HFF-Myc (cell line): ENCODE measurements at places on chromosomes 4 and X.

GRCh38 chr4:60652933-60653332 is 547.2 kb upstream of the ADGRL3 start:
- no peak for DNase-seq

DNA sequence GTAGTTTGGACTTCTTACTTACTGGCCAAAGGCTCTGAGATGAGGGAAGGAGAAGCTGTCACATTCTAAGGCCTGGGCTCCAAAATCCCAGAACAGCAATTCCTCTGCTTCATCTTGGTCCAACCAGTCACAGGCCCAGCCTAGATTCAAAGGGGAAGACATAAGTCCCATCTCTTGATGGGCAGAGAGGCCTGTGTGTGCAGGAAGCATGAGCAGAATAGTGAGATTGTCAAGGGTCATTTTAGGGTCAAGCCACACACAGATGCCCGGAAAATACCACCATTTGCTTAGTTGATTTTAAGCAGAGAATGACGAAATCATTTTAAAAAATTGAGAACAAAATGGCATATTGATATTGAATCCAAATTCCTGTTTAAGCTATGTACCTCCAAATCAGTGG is 580.9 kb upstream of the ZFP42 start:
- DNase-seq: no peak

GRCh38 chr4:124123181-124123580 is 589.4 kb downstream of the ANKRD50 start:
- DNase-seq: no peak

DNA sequence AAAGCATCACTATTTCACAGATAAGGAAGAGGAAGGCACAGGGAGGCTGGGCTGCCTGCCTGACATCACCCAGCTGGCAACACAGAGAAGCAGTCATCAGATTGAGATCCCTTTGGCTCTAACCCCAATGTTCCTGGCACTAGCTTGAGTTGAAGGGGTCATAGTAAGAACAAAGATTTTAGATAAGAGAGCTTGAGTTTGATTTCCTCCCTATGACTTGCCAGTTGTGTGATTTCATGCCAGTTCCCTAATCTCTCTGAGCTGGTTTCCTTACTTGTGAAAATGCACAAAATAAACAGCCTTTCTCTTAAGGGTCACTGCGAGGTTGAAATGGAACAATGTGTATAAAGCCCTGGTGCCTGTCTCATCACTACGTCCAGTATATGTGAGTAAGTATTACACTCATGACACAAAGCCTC is 475.4 kb upstream of the HS3ST1 start:
- DNase-seq: no peak

DNA sequence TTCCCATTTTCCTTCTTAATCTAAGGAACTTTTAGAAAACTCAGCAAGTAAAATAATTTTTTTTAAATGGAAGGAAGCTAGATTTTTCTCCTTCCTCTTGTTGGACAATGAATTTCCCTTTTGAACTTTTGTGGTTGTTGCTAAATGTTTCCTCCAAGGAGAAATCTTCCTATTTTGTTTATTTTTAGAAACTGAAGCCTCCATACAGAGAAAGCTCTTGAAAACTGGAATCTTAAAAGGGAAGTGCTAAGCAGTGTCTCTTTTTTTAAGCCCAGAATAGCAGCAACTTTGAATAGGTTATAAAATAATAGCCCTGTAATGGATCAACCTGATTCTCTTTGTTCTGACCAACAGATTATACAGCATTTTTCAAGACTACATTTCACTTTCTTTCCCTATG is 15.1 kb upstream of the DCLK2 start:
- no peak for DNase-seq

GRCh38 chr4:153649572-153649991 is 34.5 kb upstream of the TLR2 start:
- no peak for DNase-seq

DNA sequence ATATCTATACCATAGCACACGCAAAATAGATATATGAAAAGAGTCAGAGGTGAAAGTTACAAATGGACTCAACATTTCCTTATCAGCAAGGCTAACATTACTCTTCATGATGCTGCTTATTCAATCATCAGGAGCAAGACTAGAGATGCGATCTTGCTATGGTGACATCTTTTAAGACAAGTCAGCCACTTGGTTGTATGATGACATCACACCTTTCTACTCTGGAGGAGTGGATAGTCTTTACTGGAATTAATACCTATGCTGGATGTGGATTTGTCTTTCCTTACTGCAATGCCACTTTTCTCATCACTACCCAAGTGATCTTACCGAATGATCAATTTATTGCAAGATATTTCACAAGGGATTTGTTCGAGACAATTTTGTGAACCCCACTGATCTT is 87.0 kb upstream of the SPOCK3 start:
- no peak for DNase-seq

- DNase-seq: no peak
These were observed 12.3 kb downstream of the CLDN2 start for GRCh38 chrX:106932492-106932923.

DNA sequence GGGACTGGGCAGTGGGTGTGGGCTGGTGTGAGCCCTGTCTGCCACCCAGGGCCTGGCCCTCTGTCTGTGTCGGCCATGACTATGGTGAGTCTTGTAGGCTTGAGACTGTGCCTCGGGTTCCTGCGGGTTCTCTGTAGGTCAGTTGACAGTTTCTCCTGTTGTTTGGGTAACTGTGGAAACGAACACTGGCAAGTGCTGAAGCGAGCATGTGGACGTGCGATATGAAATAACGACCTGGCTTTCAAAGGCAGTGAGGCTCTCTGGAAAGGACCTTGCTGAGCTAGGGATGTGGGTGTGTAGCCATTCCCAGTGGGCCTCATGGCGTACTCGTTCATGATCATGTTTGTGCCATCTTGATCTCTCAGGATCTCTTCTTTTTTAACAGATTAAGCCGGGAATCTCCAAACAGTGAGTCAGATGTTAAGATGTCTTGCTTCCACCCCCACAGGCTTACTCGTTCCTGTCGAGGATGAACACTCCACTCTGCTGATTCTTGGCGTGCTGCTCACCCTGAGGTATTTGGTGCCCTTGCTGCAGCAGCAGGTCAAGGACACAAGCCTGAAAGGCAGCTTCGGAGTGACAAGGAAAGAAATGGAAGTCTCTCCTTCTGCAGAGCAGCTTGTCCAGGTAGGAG is 41.3 kb downstream of the HTT start:
- no peak for DNase-seq

DNA sequence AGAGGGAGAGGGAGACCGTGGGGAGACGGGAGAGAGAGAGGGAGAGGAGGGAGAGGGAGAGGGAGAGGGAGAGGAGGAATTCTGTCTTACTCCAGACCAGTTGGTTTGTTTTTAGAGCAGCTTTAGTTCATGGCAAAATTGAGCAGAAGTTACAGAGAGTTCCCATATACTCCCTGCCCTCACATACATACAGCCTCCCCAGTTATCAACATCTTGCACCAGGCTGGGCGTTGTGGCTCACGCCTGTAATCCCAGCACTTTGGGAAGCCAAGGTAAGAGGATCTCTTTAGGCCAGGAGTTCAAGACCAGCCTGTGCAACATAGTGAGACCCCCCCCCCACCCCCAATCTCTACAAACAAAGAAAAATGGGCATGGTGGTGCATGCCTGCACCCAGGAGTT is 79.8 kb upstream of the OGT start:
- no peak for DNase-seq

GRCh38 chrX:142977128-142977914 is 48.4 kb upstream of the SPANXN4 start:
- no peak for DNase-seq

GRCh38 chrX:65502618-65503017 is 32.0 kb downstream of the LAS1L start:
- DNase-seq: no peak

DNA sequence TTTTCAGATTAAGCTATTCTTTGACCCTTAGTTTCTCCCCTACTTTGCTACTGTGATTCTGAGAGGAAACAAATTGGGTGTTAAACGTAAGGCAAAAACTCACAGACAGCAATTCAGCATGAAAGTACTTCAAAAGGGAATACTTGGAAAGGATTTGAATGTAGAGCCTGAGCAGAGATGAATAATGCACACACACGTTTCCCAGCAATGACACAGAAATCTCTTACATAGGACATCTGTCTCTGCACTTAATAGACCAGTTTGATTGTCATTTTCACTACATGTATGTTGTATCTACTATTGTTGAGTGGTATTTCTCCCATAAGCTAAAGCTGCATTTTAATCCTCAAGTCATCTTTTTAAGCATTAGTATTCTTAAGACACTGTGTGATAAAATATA is 166.1 kb upstream of the TEX13C start:
- DNase-seq: no peak

DNA sequence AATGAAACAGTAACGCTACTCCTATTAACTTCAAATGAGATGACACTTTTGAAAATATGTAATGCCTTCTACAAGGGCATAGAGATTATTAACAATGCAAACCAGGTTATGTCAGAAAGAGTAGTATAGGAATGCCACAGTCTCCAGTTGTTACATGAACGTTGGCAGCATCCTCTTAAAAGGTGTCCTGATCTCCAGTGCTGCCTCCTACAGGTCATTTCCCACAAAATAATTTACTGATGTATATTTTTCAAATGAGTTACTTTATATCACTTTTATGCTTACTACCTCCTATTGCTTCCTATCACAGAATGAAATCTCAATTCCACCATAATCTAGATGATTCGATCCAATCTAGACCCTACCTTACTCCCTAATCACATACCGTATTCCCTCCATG is 195.2 kb upstream of the EPHA5 start:
- no peak for DNase-seq

GRCh38 chr4:127788517-127788916 is 6.4 kb downstream of the HSPA4L start:
- DNase-seq: no peak

DNA sequence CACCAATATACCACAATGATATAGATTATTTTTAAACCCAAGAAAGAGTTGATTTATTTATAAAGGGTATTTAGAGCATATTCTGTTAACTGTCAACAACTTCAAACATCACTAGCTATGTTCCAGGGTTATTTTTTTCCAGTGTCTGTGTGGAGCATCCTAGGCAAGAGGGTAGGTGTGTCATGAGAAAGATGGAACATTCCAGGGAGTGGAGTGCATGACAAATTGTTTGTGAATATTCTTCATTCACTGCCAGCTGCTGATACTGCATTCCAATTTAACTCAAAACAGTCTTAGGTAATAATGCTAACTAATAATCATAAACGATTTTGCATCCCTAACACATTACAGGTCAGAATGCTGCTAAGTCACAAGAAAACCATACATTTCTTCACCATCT is 148.7 kb upstream of the RASGEF1B start:
- DNase-seq: no peak

- no peak for DNase-seq
These were observed 8.5 kb downstream of the PCDH10 start for GRCh38 chr4:133157460-133158160.

GRCh38 chr4:130574215-130574614 is 1478.3 kb downstream of the C4orf33 start:
- no peak for DNase-seq

DNA sequence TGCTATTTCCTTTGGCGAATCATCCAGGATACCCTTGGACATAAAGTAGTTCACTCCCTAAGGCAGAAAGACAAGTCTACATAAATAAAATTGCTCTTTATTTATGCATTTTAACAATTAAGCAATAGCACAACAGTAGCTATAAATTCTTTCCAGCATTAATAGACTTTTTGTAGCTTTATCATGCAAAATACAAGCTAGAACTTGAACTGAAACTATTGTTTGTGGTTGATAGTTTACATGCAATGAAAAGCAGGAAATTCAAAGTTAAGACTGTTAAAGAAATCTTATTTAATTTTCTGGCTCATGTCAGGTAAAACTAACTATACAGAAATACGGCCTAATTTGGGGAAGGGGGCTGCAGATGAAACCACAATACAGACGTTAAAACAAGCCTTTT is 42.3 kb downstream of the FBXO8 start:
- DNase-seq: no peak

DNA sequence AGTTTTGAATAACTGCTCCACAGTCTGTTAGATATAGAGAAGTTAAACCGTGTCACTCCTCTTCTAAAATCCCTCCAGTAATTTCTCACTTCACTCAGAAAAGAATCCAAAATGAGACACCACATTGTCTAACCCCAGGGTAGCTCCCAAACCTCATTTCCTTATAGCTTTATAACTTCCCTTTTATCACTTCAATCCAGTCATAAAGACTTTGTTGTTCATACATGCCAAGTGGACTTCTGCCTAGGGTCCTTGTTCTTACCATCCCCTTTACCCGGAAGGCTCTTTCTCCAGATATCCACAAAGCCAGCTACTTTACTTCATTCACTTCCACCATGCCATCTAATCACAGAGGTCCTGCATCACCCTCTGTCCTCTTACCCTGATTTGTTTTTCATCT is 156.2 kb downstream of the GABRB1 start:
- DNase-seq: no peak

GRCh38 chr4:4568806-4569427 is 27.1 kb upstream of the STX18 start:
- no peak for DNase-seq

GRCh38 chr4:45155081-45155777 is 428.9 kb upstream of the GNPDA2 start:
- DNase-seq: no peak

DNA sequence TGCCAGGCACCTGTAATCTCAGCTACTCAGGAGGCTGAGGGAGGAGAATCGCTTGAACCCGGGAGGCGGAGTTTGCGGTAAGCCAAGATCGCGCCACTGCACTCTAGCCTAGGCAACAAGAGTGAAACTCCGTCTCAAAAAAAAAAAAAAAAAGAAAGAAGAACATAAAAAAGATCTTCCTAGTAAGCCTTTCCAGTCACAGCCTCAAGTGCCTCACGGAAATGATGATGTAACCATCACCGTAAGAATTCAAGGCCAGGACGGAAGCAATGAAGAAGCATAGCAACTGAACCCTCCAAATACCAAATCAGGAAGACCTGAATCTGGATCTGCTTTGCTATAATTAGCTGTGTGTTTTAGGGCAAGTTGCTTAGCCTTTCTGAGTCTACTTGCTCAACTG is 28.8 kb downstream of the RBM47 start:
- no peak for DNase-seq

- no peak for DNase-seq
These were observed 175.2 kb downstream of the IL13RA2 start for GRCh38 chrX:114842181-114842580.

DNA sequence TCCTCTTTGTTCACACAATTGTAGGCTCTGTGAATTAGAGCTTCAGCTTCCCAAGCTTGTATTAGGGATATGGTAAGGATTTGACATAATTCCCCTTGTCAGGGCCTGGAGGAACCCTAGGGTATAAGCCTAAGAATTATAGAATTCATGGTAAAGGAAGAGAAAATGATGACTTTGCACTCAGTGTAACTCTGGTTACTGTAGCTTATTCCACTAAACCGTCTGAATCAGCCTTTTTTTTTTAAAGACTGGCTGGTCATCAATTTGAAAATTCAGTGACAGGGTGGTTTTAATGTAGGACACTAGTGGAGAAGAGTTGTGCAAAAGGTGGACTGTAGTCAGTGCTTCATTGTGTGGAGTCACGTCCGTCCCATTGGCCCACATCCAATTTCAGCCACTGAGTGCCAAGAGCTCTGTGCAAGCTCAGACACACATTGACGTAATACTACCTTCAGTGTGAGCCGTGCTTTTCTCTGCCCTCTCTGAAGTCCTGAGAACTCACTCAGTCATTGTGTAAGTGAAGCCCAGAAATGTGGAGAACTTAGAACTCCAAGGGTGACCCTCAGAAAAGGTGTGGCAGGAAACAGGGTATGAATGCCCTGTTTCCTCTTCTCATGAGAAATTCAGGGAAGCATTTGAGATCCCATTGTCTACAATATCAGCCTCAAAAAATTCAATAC is 449.8 kb downstream of the C4orf33 start:
- DNase-seq: no peak

- no peak for DNase-seq
These were observed at the start of gene ITM2A for GRCh38 chrX:79366873-79367749. ITM2A (minus strand) TSS chrX:79367334; CDS start chrX:79367215, 119 bp downstream.
